ENCODE measurements at places on chromosomes 13 and 19. TPM values are rescaled to one million over a fixed set of nuclear protein-coding genes. Genes with fewer than 3 reads are reported as not detected.

DNA sequence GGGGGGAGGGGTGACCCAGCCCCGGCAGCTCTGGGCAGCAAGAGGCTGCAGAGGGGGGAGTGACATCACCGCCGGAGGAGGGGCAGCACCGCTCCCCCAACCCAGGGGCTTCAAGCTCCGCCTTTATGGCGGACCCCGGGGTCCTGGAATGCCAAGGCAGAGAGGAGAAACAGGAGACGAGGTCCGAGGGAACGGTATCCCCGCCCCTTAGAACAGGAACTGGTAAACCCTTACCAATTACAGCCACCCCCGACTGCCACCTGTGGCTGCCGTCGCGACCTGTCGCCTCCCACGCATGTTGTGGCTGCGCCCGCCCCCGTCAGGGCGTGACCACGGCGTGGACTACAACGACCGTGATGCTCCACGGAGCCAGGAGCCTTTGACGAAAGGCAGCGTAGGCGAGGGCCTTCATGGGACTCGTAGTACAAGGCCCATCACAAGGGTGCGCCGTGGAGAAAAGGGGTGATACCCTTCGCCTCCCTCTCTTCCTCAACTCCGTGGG lies 4.1 kb upstream of the KCNC3 start:
- H3K4me3 ChIP-seq, result peak overlapping the region; percentile 60
- H3K27ac ChIP-seq, result peak overlapping the region; percentile 87
- H3K36me3 ChIP-seq, result peaks cover 64% of the 10 kb centered on the region
- peak; percentile 94 for DNase-seq
- H3K4me1 ChIP-seq, result peaks cover 56% of the 10 kb centered on the region
- peaks cover 57% of the 10 kb centered on the region for H3K27me3 ChIP-seq

GRCh38 chr19:41339936-41340335 lies 13.8 kb downstream of the TGFB1 start:
- no peaks in the 10 kb centered on the region for H3K27me3 ChIP-seq
- H3K4me1 ChIP-seq, result no peaks in the 10 kb centered on the region

The TMPRSS9 gene
- not detected for total RNA-seq

The SOX1 gene
- not detected for total RNA-seq

The ZNF738 gene
- total RNA-seq, result 7.4 TPM

DNA sequence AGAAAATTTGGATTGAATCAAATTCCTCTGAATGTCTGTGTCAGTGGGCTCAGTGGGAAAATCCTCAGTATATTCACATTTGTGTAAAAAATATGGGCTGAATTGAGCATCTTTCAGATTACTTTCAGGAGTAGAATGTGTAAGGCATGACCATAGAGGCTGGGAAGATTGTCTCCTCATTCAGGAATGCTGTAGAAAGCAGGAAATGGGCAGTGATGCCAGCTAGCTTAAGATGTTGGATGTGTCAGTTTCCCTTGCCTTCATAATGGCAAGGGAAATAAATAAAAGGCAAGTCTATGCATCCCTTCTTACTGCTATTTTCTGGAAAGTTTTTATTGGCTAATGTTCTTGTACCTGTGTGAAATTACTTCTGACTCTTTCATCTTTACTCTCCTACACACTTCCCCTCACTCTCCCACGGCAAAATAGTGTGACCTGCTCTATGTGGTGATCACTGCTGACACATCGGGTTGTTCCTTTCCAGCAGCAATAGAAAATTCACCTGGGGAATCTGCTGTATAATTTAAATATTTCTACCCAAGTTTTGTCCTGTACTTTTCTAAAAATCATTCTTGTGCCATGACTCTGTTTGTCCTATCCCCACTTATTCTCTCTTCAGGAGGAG lies 103.2 kb downstream of the LMO7 start:
- H3K27ac ChIP-seq, result no peak overlapping the region
- no peaks in the 10 kb centered on the region for H3K4me1 ChIP-seq
- H3K36me3 ChIP-seq, result no peaks in the 10 kb centered on the region
- DNase-seq, result no peak
- H3K27me3 ChIP-seq, result no peaks in the 10 kb centered on the region

DNA sequence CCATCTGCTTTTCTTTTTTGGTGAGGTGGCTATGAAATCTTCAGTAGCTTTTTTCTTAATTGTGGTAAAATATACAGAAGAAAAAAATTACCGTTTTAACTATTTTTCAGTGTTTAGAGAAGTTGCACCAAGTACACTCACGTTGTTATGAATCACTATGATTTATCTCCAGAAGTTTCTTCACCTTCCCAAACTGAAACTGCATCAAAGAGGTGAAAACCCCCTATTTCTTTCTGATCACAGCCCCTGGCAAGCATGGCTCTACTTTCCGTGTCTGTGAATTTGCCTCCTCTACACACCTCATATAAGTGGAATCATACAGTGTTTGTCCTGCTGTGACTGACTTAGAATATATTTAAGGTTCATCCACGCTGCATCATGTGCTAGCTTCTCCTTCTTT lies 15.6 kb upstream of the SIGLEC10 start:
- H3K36me3 ChIP-seq, result no peaks in the 10 kb centered on the region
- H3K27ac ChIP-seq, result no peak overlapping the region
- no peak overlapping the region for H3K4me3 ChIP-seq
- H3K27me3 ChIP-seq, result peaks cover 86% of the 10 kb centered on the region
- H3K4me1 ChIP-seq, result no peaks in the 10 kb centered on the region

The GFY gene
- total RNA-seq, result not detected

DNA sequence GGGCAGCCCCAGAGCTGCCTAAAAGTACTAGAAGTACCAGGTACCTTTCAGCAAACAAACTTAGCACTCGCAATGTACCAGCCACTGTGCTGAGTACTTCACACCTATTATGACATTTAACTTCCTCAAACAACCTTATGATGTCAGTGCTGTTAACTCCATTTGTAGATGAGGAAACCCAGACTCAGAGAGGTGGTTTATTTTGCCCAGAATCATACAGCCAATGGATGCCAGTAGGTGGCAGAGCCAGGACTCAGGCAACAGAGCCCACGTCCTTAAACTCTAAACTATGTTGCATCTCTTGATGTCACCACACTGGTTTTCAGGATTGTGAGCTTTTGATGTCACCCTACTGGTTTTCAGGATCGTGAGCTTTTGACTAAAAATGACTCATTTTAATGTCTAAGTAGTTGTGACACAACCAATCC lies 78.9 kb downstream of the FLT1 start:
- H3K27me3 ChIP-seq, result peaks cover 12% of the 10 kb centered on the region
- H3K4me1 ChIP-seq, result no peaks in the 10 kb centered on the region
- no peak overlapping the region for H3K27ac ChIP-seq
- no peaks in the 10 kb centered on the region for H3K36me3 ChIP-seq

- H3K27me3 ChIP-seq, result no peaks in the 10 kb centered on the region
- no peak overlapping the region for H3K4me3 ChIP-seq
- H3K27ac ChIP-seq, result no peak overlapping the region
- DNase-seq, result no peak
- no peaks in the 10 kb centered on the region for H3K36me3 ChIP-seq
- H3K4me1 ChIP-seq, result no peaks in the 10 kb centered on the region
These were observed 1519.6 kb downstream of the PCDH9 start for GRCh38 chr13:65710514-65710913.

- no peak overlapping the region for H3K27ac ChIP-seq
- H3K36me3 ChIP-seq, result peaks cover 11% of the 10 kb centered on the region
- no peaks in the 10 kb centered on the region for H3K4me1 ChIP-seq
- no peaks in the 10 kb centered on the region for H3K27me3 ChIP-seq
- DNase-seq, result no peak
- peak overlapping the region; percentile 70 for H3K4me3 ChIP-seq
These were observed 1.5 kb downstream of the SMAD9 start for GRCh38 chr13:36918246-36919131.

GRCh38 chr13:35841060-35841521 lies 290.1 kb downstream of the DCLK1 start:
- peaks cover 26% of the 10 kb centered on the region for H3K27me3 ChIP-seq
- H3K36me3 ChIP-seq, result no peaks in the 10 kb centered on the region
- no peaks in the 10 kb centered on the region for H3K4me1 ChIP-seq
- no peak overlapping the region for H3K4me3 ChIP-seq
- no peak overlapping the region for H3K27ac ChIP-seq

DNA sequence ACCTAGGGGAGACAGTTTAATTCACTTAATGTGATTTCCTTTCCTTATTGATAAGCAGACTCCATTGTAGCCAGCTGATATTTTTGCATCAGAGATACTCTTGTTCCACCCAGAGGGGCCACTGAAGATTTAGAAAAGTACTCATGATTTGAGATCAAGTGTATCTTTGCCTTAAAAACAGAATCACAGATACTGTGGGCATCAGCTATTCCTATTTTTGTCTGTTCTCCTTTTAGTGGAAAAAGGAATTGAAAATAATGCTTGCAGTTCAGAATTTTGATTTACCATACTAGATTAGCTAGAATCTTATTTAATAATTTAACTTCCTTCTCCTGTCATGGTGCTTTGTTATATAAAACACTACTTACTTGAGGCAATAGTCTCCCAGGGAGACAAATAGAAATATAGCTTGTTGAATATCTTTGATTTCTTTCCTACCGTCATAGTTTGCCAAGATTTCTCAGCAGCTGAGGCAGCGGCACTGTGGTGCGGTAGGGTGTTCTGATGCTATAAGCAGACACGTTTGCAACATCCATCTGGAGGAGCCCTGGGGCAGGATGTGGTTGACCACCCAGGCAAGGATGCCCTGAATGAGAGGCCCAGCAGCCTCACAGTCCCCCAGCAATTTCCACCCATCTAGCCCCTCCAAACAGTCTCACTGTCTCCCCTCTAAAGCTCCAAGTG lies 47.0 kb upstream of the RAP2A start:
- no peaks in the 10 kb centered on the region for H3K27me3 ChIP-seq
- H3K4me3 ChIP-seq, result no peak overlapping the region
- H3K4me1 ChIP-seq, result no peaks in the 10 kb centered on the region
- no peak overlapping the region for H3K27ac ChIP-seq
